SJCRH30 (cell line): ENCODE measurements at places on chromosomes 16 and 17.
A peak's percentile ranks its signal among the peaks of the same experiment; 100 is the strongest.

- DNase-seq = no peak
- peak overlapping the region; percentile 30; the same call in 1 of the 2 replicates for H3K27ac ChIP-seq
- peak overlapping the region; percentile 88 for H3K4me3 ChIP-seq
- H3K36me3 ChIP-seq = no peaks in the 10 kb centered on the region
- no peaks in the 10 kb centered on the region for H3K27me3 ChIP-seq
Measured at GRCh38 chr16:69762814-69763598, 874 bp downstream of the WWP2 start.

DNA sequence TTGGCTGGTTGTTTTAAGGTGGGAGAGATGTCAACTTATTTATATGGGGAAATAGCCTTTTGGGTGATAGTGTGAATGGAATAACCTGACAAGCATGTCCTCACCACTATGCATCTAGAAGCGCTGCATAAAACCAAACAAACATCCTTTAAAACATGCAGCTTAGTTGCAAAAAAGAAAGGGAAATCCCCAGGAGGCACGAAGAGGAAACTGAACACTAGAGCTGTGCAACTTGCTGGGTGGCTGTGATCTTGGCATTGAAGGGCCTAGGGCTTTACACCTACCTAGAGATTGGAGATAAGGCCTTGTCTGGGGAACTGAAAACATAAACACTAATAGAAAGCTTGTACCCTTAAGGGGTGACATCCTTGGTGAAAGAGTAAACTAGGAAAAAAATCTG is 7.3 kb downstream of the C16orf54 start:
- DNase-seq = no peak
- no peaks in the 10 kb centered on the region for H3K4me1 ChIP-seq
- H3K4me3 ChIP-seq = no peak overlapping the region
- no peak overlapping the region for H3K27ac ChIP-seq
- no peaks in the 10 kb centered on the region for H3K36me3 ChIP-seq

DNA sequence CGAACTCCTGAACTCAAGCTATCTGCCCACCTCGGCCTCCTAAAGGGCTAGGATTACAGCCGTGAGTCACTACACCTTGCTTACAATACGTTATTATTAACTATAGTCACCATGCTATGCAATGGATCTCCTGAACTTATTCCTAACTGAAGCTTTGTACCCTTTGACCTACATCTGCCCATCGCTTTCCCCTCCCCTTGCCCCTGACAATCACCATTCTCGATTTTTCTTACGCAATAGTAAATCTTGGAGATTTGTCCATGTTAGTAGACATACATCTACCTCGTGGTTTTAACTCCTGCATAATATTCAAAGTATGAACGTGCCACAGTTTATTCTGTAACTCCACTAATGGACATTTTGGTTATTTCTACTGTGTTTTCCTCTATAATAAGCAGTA is 120.6 kb downstream of the NPIPB5 start:
- peaks cover 9% of the 10 kb centered on the region for H3K27me3 ChIP-seq
- no peaks in the 10 kb centered on the region for H3K36me3 ChIP-seq
- no peak overlapping the region for H3K27ac ChIP-seq

- no peak overlapping the region for H3K4me3 ChIP-seq
- no peak for DNase-seq
- peaks cover 4% of the 10 kb centered on the region; the same call in 1 of the 2 replicates for H3K4me1 ChIP-seq
- H3K27ac ChIP-seq = no peak overlapping the region
Measured at GRCh38 chr16:79786389-79786788, 185.9 kb upstream of the MAF start.

- 0 out of 2 replicates have a peak, but pooled peaks cover 3% of the 10 kb centered on the region for H3K4me1 ChIP-seq
- H3K4me3 ChIP-seq = no peak overlapping the region
- no peak for DNase-seq
- no peak overlapping the region for H3K27ac ChIP-seq
- no peaks in the 10 kb centered on the region for H3K27me3 ChIP-seq
Measured at GRCh38 chr17:841313-841712, 59.2 kb downstream of the MRM3 start.

DNA sequence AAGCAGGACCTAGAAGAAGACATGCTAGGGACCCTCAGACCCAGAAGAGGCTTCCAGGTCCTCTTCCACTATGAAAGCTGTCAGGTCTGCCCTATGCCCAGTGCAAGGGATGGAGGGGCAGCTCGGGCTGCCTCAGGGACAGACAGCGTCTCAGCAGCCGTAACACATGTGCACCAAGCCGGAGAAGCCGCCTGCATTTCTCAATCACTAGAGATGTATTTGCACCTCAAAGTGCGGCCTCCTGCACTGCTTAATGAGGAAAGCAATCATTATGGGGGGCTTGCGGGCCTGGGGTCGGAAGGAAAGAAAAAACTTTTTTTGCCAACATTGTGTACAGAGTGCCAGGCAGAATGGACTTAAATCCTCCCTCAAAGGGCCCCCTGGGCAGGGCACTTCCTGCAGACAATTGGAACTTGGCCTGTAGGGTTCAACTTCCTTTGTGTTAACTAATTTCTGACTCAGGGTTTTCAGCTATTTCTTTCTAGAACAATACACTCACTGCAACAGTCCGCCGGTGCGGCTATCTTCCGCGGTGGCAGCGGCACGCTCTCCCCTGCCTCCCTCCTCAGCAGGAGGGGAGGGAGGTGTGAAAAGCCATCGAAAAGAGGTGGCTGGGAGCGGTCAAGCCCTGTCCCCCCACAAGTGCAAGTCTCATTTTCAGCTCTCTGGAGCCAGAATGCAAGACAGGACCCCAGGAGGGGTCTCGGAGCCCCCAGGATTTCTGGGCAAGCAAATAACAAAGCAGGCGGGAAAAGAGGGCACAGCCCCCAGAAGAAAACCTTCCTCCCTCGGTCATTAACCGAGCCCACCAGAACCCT is 101.2 kb downstream of the ZNF423 start:
- H3K36me3 ChIP-seq = no peaks in the 10 kb centered on the region
- H3K4me1 ChIP-seq = no peaks in the 10 kb centered on the region
- no peak overlapping the region for H3K27ac ChIP-seq
- H3K4me3 ChIP-seq = no peak overlapping the region
- DNase-seq = no peak

DNA sequence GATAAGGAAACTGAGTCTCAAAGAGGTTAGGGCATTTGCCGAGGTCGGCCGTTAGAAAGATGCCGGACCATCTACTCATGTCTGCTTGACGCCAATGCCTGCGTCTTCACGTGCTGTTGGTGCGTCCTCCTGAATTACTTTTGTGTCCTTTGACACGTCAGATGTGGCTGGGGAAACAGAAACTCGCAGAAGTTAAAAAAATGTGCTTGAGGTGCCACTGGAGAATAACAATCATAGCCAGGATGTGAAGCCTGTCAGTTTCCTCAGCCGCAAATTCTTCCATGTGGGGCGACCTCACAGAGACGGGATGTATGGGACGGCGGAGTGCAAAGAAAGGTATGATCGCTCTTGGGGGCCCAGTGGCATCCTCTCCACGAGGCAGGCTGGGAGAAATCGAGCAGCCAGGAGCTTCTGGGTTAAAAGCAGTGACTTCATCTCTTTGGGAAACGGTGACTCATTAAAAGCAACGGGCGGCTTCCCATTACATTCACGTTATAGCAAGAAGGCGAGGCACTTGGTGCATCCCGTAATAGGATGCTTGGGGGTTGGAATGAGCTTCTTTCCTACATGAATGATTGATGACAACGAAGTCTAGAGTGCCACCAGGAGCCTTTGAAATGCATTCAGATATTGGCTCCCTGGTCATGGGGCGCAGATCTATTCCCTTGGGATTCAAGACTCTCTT is 67.8 kb downstream of the BMERB1 start:
- H3K4me3 ChIP-seq = no peak overlapping the region
- no peaks in the 10 kb centered on the region for H3K27me3 ChIP-seq
- peak; percentile 76 for DNase-seq
- peaks cover 27% of the 10 kb centered on the region for H3K4me1 ChIP-seq
- peaks cover 4% of the 10 kb centered on the region; the same call in 1 of the 2 replicates for H3K36me3 ChIP-seq
- peak overlapping the region; percentile 66 for H3K27ac ChIP-seq

GRCh38 chr17:31525801-31526549 is 134.5 kb downstream of the RAB11FIP4 start:
- no peaks in the 10 kb centered on the region for H3K27me3 ChIP-seq
- DNase-seq = peak; percentile 57
- H3K27ac ChIP-seq = no peak overlapping the region
- H3K36me3 ChIP-seq = no peaks in the 10 kb centered on the region
- no peak overlapping the region for H3K4me3 ChIP-seq

GRCh38 chr17:40433551-40434415 is 9.5 kb upstream of the IGFBP4 start:
- H3K36me3 ChIP-seq = no peaks in the 10 kb centered on the region
- H3K4me3 ChIP-seq = no peak overlapping the region
- H3K4me1 ChIP-seq = no peaks in the 10 kb centered on the region
- peak; percentile 40 for DNase-seq
- no peaks in the 10 kb centered on the region for H3K27me3 ChIP-seq

DNA sequence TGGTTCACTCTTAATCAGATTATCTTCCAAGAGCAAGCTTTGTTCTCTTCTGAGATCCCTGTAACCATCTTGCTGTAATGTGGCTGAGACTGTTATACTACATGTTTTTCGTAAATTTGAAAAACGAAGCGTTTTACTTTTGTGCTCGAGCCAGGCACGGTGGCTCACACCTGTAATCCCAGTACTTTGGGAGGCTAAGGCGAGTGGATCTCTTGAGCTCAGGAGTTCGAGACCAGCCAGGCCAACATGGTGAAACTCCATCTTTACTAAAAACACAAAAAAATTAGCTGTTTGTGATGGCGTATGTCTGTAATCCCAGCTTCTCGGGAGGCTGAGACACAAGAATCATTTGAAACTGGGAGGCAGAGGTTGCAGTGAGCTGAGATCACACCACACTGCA is 7.8 kb downstream of the CUEDC1 start:
- peaks cover 65% of the 10 kb centered on the region for H3K4me1 ChIP-seq
- peak overlapping the region; percentile 86 for H3K27ac ChIP-seq
- no peak for DNase-seq
- no peaks in the 10 kb centered on the region for H3K27me3 ChIP-seq
- H3K36me3 ChIP-seq = no peaks in the 10 kb centered on the region

DNA sequence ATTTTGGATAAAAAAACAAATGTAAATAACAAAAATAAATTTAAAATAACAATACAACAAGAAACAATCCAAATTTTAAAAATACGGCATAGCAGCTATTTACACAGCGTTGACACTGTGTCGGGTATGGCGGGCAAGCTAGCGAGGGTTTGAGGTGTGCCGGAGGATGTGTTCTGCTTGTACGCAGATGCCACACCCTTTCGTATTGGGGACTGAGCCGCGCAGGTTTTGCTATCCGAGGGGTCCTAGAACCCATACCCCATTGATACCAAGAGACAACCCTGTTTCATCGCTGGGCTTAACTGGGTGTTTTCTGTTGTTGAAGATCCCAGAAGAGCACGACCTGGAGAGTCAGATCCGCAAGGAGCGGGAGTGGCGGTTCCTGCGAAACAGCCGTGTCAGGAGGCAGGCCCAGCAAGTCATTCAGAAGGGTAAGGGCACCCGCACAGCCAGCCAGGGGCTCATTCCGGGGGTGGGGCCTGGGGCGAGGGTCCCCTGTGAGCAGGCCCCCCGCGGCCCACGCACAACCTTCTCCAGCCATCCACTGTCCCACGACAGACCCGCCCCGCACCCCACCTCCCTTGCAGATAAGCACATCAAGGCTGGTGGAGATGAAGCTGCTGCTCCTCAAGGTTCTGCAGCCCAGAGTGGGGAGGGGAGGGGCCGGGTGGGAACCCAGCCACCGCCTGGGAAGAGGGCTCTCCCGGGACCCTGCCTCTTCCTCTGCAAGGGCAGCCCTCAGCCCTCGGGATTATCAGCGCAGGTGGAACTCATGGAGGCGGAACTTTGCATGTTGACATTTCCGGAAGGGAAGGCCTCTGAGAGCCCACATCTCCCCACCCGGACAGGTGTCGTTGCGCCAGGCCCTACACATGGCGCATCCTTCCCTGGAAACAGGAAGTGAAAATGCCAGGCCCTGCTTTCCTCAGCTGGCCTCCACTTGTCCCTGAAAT is 51.2 kb upstream of the CHMP6 start:
- H3K27ac ChIP-seq = no peak overlapping the region
- no peaks in the 10 kb centered on the region for H3K27me3 ChIP-seq
- H3K4me1 ChIP-seq = peaks cover 32% of the 10 kb centered on the region
- DNase-seq = no peak

- H3K27me3 ChIP-seq = no peaks in the 10 kb centered on the region
- peaks cover 25% of the 10 kb centered on the region for H3K4me1 ChIP-seq
- no peak overlapping the region for H3K4me3 ChIP-seq
- DNase-seq = peak; percentile 94
- peak overlapping the region; percentile 94 for H3K27ac ChIP-seq
Measured at GRCh38 chr17:5526821-5527598, 40.6 kb downstream of the MIS12 start.
